Hepatocyte (in vitro differentiated cells): ENCODE measurements at places on chromosomes 3 and 15. TPM values are rescaled to one million over a fixed set of nuclear protein-coding genes. Genes with fewer than 3 reads are reported as not detected.

The SERINC4 gene
- not detected in 2 replicates for polyA plus RNA-seq

The SAXO2 gene
- polyA plus RNA-seq, result 1.5 and 2.0 TPM in 2 replicates

DNA sequence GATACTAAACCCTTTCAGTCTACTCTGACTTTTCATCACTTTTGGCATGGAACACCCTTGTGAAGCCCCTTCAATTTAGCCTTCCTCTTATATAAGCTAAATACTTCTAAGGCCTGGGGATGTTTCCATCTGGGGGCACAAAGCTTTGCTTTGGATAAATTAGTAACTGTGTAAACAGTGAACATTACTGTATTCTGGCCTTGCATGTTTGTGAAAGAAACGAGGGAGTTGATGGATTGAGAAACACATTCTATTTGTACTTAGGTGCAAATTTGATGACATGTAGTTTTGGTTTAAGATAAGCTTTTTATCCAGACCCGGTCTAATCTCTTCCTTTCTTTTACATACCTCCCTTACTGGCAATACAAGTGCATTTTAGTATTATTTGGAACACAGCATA lies 19.7 kb downstream of the PSMD6 start:
- no peaks in the 10 kb centered on the region for H3K27me3 ChIP-seq
- H3K36me3 ChIP-seq, result peaks cover 3% of the 10 kb centered on the region
- no peak overlapping the region for H3K4me3 ChIP-seq
- no peak overlapping the region for H3K27ac ChIP-seq

DNA sequence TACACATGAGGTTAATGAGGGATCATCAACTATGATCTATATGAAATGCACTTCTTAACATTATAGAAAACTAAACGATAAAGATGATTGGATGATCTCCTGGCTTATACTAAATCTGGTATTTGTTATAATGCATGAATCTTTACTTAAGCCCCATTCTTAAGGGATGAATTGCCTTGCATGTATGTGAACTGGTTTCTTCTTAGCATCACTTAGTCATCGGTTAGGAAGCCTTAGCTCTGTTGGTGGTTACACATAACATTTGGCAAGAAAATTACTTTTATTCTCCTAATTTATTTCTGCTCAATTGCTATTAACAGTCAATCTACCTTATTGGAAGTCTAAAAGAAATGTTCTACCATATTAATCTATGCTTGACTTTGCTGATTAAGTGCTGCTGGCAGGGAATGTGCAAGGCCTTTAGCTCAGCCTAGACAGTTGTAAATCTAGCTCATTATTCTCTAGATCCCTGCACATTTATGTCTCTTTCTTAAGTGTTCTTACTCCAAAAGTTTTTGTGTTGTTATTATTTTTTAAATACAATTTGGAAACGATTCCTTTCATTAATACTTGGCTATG lies 356.0 kb downstream of the ZPLD1 start:
- no peaks in the 10 kb centered on the region for H3K27me3 ChIP-seq
- H3K4me1 ChIP-seq, result peaks cover 4% of the 10 kb centered on the region
- no peak overlapping the region for H3K27ac ChIP-seq
- H3K36me3 ChIP-seq, result no peaks in the 10 kb centered on the region
- DNase-seq, result no peak

DNA sequence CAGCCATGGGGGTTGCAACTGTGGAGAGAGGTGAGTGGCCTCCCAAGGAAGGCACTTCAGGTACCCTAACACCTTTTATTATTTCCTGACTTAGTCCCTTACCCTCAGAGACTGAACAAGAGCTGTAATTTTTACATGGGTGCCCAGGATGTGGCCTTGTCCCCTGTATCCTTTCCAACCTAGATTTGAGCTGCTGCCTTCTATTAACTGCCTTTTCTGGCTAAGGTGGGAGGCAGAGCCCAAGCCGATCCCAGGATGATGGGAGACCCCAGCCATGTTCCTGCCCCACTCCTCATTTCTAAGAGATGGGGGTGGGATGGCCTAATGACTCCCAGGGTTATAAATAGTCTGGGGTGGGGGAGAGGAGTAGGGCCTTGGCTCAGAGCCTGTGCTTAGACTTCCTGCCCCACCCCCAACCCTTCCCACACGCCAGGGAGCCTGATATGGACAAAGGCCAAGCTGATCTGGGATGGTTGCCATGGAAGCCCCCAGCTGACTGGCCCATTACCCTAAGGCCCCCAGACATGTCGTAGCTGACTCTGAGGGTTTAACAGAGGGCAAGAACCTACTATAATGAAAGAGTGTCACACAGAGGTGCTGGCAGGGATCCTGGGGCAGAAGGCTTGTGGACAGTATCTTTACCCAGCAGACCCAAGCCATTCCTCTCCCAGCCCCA lies 1.9 kb downstream of the KLHDC8B start:
- no peak overlapping the region for H3K4me3 ChIP-seq
- H3K4me1 ChIP-seq, result peaks cover 33% of the 10 kb centered on the region
- H3K27me3 ChIP-seq, result no peaks in the 10 kb centered on the region
- H3K36me3 ChIP-seq, result no peaks in the 10 kb centered on the region
- DNase-seq, result peak; percentile 85

DNA sequence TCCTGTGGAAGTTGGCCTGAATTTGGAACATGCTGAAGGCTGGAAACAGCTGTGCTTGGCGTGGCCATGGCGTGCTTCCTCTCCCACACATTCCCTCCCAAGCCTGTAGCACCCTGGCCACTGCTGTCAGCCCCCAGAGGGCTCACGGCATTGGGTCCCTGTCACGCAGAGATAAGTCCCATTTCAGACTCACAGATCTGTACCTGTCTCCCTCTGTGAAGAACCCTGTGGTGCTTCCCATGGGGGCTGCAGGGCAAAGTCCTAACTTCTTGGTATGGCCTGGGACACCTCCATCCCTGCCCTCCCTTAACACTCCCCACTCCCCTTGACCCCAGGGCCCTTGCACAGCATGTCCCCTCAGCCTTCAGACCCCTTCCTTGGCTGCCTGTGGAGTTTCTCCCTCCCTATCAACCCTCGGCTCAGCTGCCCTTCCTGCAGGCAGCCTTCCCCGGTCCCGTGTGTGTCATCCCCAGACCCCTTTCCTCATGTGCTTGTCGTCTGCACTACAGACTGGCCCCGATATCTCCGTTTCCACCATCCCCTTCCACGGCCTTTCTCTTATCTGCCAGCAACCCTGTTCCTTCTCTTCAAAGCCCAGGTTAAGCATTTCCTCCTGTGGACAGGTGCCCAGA lies 28.6 kb downstream of the ABTB1 start:
- no peaks in the 10 kb centered on the region for H3K36me3 ChIP-seq
- no peak overlapping the region for H3K4me3 ChIP-seq
- H3K27ac ChIP-seq, result no peak overlapping the region
- peaks cover 19% of the 10 kb centered on the region for H3K4me1 ChIP-seq
- H3K27me3 ChIP-seq, result no peaks in the 10 kb centered on the region
- DNase-seq, result no peak
